ENCODE measurements at places on chromosomes 7 and 10.

DNA sequence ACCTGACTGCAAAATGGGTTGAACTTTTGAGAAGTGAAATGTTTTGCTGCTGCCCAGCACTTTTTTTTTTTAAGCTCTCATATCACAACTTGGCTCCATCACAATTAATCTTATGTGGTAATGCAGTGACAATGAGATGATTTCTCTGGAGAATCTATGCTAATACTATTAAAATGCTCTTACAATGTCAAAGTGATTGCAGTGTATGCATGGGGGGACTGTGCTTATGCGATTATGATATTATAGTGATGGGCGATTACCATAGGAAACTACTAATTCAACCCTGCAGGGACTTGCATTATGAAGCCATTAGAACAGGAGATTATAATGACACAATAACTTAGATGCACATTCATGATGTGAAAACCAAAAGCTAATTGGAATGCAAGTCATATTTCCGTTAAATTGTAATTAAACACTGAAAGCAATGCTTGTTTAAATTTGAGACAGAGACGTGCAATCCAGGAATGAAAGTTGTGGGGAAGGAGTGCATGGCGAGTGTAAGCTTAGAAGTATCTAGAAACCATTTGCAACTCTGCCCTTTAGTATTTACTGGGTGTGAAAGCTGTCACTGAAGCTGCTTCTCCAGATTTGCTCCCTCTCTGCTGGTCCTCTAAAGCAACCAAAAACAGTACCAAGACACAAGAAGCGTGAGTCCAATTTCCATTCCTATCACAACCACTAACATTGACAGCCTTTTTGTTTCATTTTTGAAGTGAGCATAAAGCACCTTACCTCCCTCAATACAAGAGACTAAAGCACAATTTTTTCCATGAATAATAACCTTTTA is 21.6 kb downstream of the PTER start:
- DNase-seq: no peak

GRCh38 chr10:46077141-46077554 is 31.1 kb upstream of the MSMB start:
- DNase-seq: no peak

GRCh38 chr10:103044942-103045489 is 126.9 kb downstream of the CNNM2 start:
- DNase-seq: no peak

GRCh38 chr7:64314566-64314965 is 805 bp downstream of the ZNF736 start:
- DNase-seq: no peak

DNA sequence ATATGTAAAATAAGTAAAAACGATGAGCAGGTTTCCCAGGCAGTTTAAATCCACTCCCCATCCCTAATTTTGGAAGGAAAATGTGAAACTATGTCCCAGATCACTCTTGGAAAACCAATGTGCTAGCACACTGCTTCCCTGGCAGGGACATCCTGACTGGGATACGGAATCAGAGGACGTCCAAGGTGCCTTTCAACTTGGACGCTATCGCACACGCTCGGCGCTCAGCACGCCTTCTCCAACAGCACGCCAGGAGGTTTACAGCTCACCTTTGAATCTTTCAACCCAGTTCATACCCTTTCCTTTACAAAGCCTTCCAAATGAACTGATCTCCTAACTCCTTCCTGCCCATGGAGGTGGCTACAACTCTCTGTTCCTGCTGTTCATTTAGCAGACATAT is 47.1 kb downstream of the BEND7 start:
- DNase-seq: no peak

- no peak for DNase-seq
Measured at GRCh38 chr10:30080161-30080560, 20.8 kb upstream of the JCAD start.

GRCh38 chr10:65570143-65571010 is 1355.5 kb upstream of the LRRTM3 start:
- peak; percentile 71 for DNase-seq

DNA sequence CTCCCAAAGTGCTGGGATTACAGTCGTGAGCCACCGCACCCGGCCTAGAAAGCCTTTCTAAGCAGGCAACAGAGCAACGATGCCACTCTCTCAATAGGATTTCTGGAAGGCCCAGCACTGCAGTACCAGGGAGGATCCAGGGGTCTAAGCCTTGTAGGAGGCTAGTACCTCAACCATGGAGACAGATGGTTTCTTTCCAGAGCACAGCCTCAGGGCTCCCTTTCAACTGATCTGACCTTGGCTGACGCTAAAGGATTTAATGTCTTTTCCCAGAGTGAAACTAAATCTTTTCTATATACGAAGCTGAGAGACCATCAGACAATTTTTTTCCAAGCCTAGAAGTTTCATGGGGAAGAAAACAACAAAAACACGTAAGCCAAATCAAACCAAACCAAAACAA is 78.0 kb downstream of the WDR11 start:
- no peak for DNase-seq

GRCh38 chr7:129969881-129970446 is 17.2 kb upstream of the UBE2H start:
- DNase-seq: peak; percentile 30

Measured in right hindlimb (tissue), 1 donor.